ENCODE measurements at places on chromosomes 3 and 15. TPM values are rescaled to one million over a fixed set of nuclear protein-coding genes. Genes with fewer than 3 reads are reported as not detected.
A peak's percentile ranks its signal among the peaks of the same experiment; 100 is the strongest.

GRCh38 chr3:26229801-26230200, 392.8 kb upstream of the LRRC3B start:
- DNase-seq, result no peak

- DNase-seq, result peak; percentile 79
Measured at GRCh38 chr15:55434989-55435825, 26.9 kb downstream of the PIERCE2 start.

- no peak for DNase-seq
Measured at GRCh38 chr15:70559265-70560239, 203.8 kb downstream of the UACA start.

GRCh38 chr15:55715355-55716076, 27.4 kb downstream of the PRTG start:
- DNase-seq, result no peak

GRCh38 chr15:51367322-51367976, 26.0 kb downstream of the GLDN start:
- DNase-seq, result peak; percentile 95

FOXB1 gene
- total RNA-seq, result 0.05 TPM
